Jurkat, Clone E6-1 (cell line): ENCODE measurements at places on chromosomes 3 and 15.

GRCh38 chr3:46950650-46951241 lies 25.8 kb downstream of the CCDC12 start:
- no peak for DNase-seq

GRCh38 chr3:71546821-71547220 lies 36.7 kb downstream of the FOXP1 start:
- no peak for DNase-seq

DNA sequence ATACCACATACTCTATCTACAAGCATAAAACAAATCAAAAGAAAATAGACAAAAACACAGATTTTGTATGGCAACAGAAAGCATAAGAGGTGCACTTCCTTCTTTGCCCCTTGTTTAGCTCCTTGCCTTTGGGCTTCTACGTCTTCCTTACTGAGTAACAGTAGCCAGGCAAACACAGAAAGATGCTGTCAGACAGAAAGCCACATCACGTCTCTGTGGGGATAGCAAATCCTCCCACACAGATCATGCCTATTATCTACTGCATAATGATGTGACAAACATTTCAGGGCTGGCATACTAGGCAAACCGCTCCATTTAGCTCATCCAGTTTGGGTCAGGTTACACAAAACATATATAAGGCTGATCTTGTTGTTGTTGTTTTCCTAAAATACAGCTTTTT lies 92.7 kb downstream of the BOC start:
- no peak for DNase-seq

GRCh38 chr3:79012946-79013362 lies 754.8 kb downstream of the ROBO1 start:
- DNase-seq: no peak

GRCh38 chr3:151501171-151501922 lies 40.5 kb upstream of the IGSF10 start:
- no peak for DNase-seq

GRCh38 chr3:100719136-100719535 lies 9.8 kb downstream of the TFG start:
- no peak for DNase-seq

GRCh38 chr3:168984872-168985271 lies 678.6 kb downstream of the MECOM start:
- DNase-seq: no peak

DNA sequence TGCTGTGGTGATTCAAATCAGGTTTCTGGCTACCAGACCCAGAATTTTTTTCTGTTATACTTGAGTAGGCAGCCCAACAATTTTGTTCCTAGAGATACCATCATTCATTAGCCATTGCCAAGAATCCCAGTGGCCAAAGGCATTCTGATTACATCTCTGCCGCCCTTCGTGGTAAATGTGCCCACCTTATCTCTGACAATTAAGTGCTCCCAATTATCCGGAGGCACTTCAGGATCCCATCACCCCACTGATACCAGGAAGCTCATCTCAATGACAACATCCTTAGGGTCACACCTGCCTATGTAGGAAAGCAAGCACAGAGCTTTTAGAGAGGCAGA lies 43.2 kb upstream of the RPL35A start:
- no peak for DNase-seq

- no peak for DNase-seq
Measured at GRCh38 chr15:73771385-73772045, 18.4 kb upstream of the INSYN1 start.

- DNase-seq: no peak
Measured at GRCh38 chr3:39705351-39705900, 104.0 kb upstream of the MYRIP start.

DNA sequence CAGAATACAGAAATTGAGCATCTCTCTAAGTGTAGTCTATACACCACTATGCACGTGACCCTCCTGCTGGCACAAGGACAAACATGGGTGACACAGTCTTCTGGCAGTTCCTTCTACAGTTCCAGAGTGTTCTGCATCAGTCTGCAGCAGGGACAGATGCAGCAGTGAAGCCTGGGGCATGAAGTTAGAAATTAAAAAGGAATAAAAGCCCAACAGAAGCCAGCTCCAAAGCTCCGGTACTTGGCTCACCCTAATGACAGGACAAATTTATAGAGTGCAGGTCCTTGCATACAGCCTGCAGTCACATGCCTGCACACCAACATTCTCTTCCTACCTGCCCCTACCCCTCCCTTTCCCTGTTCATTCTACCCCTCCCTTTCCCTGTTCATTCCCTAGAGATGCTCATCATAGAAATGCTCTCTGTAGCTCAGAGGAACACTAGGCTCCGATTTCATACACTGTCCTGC lies 15.0 kb downstream of the UACA start:
- DNase-seq: no peak

GRCh38 chr15:79221696-79222095 lies 60.8 kb upstream of the ANKRD34C start:
- no peak for DNase-seq

DNA sequence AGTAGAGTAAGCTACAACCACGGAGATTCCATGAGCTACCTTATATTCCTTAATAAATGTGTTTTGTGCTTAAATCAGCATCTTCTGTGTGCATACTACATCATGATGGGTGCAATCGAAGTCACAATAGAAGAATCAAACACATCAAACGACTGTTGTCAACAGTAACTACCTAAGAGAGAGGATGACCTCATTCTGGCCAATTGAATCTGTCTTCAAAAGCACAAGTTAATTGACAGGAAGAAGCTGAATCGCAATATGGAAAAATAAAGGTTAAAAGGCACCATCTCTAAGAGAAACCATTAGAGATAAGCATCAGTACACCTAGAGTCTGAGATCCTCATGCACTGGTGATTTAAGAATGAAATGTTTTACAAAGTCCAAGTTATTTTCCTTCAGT lies 39.0 kb downstream of the CD200R1L start:
- no peak for DNase-seq

DNA sequence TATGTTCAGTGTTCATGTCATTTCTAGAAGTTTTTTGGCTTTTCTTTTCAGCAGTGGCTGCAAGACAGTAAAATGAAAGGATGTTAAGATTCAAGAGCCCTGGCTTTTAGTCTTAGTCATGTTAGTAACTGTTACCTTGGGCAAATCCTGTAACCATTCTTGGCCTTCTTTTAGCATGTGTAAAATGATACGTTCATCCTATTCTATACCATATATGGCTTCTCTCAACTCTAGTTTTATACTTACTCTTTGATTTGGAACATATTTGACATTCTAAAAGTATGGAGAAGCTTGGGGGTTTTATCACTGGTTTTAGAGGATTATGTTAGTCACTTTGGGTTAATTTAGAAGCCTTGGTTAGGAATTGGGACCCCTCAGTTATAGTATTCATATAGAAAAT lies 20.1 kb downstream of the GTF2E1 start:
- no peak for DNase-seq

GRCh38 chr15:86382341-86382740 lies 302.7 kb downstream of the AGBL1 start:
- DNase-seq: no peak

DNA sequence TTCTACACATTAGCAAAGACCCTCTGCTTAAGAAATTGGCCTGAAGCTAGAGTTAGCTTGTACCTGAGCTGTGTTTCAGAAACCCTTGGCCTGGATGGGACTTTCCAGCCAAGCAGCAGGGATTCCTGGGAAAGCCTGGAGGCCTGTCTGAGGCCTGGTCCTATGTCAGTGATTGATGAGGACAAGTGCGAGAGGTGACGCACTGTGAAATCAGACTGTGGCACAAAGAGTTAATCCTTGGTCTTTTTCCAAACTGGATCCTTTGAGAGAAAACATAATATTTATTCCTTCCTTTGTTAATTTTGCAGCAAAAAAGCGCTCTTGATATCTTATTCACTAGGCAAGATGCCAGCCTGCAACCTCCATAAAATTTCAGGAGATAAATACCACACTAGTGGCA lies 225.0 kb upstream of the ATP11B start:
- DNase-seq: no peak

DNA sequence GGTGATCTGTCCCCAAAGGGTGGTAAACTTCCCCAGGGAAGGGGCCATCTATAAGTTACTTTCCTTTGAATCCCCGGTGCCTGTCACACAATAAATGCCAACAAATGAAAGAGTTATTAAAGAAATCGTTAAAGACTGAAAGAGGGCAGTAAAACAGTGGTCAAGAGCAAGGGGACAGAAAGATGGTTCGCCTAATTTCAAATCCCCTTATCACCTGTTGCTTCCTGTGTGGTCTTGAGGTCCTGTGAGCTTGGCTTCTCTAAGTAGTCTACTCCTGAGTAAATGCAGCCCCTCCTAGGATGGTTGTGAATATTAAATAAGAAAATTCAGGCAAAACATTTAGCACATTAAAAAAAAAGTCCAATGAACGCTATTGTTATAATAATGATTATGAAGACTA lies 225.7 kb upstream of the ADAMTS9 start:
- no peak for DNase-seq

- no peak for DNase-seq
Measured at GRCh38 chr3:153979418-153980251, 141.6 kb upstream of the ARHGEF26 start.

GRCh38 chr3:147977001-147977400 lies 567.8 kb downstream of the ZIC1 start:
- no peak for DNase-seq

GRCh38 chr3:175751089-175751488 lies 892.0 kb downstream of the NAALADL2 start:
- no peak for DNase-seq

- peak; percentile 62 for DNase-seq
Measured at GRCh38 chr15:73051807-73052652, at the start of gene NEO1. NEO1 (plus strand) TSS chr15:73052463; CDS start chr15:73052676, 213 bp downstream.

- DNase-seq: no peak
Measured at GRCh38 chr3:61687663-61688306, 126.4 kb downstream of the PTPRG start.

DNA sequence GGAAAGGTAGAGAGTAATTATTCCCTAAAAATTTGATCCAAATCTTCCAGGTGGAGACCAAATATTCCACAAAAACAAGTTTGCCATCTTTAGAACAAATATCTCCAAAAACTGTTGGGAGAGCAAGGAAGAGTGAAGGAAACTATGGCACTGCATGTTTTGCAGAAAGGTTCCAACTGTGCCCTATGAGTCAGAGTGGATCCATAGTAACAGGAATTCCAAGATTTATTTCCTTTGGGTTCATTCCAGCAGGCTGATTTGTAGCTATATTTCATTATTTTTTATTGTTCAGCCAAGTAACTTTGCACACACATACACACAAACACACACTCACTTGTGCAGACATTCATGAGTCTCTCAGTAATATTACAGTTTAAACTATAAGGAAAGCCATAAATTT lies 459.7 kb upstream of the EPHA6 start:
- no peak for DNase-seq

GRCh38 chr3:180611006-180611405 lies 9.0 kb downstream of the TTC14 start:
- no peak for DNase-seq

DNA sequence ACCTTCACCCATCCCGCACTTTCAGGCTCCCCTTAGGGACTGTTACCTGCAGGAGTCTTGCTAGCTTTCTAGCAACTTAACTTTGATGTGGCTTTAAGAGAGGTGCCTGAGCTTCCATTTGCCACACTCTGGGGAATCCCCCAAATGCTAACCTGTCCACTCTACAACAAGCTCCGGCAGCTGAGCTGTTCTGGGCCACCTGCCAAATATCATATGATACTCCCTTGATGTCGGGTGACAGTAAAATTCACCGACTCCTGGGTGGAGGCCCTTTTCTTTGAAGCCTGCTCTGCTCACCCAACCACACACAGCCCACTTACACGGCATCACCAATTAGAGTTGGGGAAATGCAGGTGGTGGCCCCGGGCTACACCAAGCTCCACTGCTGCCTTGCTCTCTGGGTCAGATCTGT lies 38.0 kb upstream of the XCR1 start:
- DNase-seq: peak; percentile 90

DNA sequence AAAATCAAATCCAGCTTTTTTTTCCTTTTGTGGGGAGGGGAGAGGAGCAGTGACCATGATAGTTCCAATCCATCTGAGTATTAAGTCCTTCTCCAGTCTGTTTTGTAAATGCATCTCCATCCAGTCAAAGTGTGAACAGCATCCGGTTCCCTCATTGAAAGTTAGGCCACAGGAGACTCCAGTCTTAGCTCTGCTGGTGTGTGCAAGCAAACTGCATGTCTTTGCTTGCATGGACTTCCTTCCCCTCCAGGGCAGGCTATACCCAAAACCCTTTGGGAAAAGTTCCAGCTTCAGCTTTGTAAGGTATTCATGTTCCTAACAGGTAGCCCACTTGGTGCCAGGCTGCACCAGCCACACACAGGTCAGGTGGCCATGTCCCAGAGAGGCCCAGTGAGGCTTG lies 3.1 kb upstream of the MAN2C1 start:
- no peak for DNase-seq
